ENCODE measurements at places on chromosomes 2 and 18.

DNA sequence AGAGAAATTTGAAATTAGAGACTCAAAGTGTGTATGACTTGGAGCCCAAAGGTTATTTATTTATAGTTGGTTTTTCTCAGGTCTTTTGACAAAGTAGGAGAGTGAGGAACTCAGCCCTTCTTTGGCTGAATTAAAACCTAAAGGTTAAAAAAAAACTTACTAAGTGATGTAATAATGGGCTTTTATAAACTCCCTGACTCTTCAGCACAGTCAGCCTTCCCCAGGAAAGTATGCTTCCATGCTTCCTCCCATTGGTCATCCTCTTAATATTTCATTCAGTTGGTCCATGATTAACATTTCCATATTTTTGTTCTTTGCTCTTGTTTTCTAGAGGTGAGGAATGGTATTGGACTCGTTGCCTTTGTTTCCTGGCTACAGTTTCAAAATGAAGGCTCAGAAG, 7.2 kb downstream of the ARPC2 start:
- no peak for DNase-seq

DNA sequence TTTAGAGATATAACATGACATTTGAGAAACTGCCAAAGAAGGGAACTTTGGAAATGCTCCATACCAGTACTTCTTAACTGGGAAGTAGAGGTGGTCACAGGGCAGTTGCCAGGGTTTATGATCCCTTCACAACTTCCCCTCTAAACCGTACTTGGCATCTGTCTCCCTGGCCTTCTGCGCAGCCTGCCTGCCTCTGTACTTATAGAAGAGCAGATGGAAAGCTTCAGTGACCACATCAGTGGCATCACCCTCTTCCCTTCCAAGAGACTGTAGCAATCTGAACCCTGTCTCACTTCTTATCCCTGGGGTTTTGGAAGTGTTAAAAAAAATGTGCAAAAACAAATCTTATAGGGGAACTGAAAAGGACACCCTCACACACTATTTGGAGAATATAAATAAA, 64.1 kb downstream of the EIF2AK3 start:
- no peak for DNase-seq

- DNase-seq, result peak; percentile 30
Measured at GRCh38 chr18:50161597-50162205, 33.2 kb downstream of the MYO5B start.

GRCh38 chr2:182259629-182260150, 167.1 kb downstream of the PDE1A start:
- DNase-seq, result no peak

DNA sequence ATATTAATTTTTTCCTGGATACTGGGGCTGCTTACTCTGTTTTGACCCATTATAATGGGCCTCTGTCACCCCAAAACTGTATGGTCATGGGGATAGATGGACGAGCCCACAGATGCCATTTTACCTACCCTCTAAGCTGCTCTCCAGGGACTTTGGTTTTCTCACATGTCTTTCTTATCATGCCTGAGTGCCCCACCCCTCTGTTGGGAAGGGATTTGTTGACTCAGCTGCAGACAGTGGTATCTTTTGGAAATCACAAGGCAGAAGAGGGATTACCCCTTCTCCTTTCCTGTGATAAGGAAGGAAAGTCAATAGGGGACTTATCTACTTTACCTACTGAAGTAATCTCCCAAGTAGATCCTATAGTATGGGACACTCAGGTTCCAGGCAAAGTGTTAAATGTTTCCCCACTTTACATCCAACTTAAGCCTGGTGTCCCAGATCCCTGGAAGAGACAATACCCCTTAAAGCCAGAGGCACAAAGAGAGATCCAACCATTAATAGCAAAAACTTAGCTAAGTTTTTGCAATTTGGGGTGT, 182.7 kb downstream of the RNF152 start:
- DNase-seq, result no peak

GRCh38 chr2:73070643-73071359, 711 bp downstream of the SFXN5 start:
- DNase-seq, result peak; percentile 62

DNA sequence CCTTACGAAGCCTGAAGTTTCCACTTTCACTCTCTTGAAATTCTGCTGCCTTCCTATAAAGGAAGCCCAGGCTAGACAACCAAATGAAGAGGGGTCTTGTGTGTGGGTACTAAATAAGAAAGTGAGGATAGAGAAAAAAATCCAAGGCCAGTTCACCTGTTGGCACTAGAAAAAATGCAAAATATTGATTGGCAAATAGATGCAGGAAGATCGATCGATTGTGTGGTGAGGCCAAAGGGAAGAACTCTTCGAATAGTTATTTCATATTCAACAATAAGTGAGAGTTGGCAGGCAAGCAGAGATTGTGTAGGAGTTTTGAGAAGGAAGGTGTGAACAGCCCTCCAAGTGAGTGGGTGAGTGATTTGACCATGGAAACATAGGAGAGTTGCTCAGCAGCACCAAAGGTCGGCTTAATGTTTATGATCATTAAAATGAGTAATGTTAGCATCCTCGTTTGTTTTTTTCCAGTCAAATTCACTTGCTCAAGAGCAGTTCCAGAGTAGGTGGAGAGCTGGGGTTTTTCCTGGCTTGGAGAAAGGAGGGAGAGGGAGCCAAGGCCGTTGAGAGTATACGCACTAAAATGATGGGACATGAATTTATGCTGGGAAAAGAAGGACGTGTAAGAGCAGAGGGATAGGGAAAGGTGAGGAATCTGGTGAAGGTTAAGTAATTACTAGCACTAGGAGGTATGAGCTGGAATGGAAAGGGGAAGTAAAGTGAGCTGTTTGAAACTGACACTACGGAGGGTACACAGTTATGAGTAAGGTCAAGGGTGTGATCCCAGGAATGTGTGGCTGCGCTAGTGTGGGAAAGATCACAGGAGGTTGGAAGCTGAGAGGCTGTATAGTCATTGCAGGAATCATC, 1.1 kb upstream of the NAPG start:
- peak; percentile 36 for DNase-seq

GRCh38 chr2:56801770-56802169, 618.0 kb downstream of the CCDC85A start:
- no peak for DNase-seq

DNA sequence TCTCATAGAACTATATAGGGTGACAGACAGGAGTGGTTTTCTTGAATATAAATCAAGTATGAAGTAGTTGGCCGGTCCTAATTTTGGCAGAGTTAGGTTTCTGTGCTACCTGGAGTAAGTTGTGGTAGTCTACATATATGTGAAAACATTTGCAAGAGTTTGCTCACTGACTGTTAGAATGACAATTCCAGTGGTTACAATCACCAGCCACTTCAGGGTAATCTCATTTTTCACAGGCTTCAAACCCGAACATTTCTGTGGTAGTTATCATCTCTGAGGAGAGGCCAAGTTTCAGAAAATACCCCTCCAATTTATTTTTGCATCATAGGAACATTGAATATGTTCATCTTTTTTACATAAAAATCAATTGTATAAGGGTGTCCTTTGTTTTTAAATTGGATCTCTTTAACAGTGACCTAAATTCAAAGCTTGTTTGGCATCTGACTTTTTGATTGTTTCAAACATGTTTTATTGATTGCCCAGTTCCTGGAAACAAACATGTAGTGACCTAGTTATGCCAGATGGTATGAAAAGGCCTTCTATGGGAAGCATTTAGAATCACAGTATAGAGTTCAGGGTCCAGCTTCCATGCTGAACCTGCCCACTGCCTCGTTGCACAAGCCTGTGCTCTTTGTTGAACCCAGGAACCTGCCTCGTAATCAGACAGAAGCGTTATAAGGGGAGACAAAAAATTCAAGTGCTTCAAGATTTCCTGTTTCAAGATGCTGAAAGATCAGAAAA, 250.6 kb downstream of the LTBP1 start:
- no peak for DNase-seq

- no peak for DNase-seq
Measured at GRCh38 chr18:79544386-79544963, 135.1 kb upstream of the CTDP1 start.

DNA sequence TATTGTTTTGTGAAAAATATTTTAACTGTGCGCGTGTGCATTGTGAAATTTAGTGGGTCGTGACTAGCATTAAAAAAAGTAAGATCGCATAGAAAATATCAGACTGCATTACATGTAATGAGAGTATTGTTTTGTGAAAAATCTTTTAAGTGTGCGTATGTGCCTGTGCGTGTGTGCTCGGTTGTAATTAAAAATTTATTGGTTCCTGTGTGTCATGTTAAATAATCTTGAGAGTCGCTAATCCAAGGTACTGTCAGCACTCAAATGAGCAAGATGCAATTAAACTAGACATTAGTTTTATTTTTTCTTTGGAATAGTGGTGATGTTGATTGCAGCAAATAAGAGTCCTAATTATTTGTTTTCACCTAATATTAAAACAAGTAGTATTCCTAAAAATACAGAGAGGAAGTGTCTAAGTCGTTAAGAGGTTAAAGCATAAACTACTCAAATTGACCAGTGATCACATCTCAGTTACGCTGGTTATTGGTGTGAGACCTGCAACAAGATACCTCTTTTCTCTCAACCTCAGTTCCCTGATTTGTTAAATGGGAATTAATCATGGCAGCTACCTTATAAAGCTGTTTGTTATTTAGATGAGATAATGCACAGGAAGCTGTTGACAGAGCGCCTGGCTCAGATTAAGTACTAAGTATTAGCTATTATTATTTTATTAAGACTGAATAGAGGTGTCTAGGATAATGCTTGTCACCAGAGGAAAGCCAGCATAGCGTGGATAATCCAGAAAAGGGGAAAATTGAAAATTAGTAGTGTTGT, 1.9 kb downstream of the ZDBF2 start:
- no peak for DNase-seq

- DNase-seq, result no peak
Measured at GRCh38 chr2:15511686-15512085, 49.4 kb downstream of the NBAS start.

DNA sequence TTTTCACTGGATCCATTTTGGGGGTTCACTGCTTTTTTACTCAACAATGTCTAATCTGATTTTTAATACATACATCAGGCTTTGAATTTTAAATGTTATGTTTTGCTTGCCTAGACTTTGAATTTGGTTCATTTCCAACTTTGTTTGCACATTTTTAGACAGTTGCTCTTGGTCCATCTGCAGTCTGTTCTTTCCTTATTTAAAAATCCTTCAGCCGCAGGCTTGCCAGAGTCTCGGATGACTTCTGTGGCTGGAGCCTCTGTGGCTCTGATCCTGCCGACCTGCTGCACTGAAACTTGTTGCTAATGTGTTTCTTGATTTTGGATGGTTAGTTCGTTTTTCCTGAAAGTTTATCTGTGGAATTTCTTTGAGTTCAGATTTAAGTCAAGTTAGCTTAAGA, 172.0 kb upstream of the ALKAL2 start:
- DNase-seq, result no peak

DNA sequence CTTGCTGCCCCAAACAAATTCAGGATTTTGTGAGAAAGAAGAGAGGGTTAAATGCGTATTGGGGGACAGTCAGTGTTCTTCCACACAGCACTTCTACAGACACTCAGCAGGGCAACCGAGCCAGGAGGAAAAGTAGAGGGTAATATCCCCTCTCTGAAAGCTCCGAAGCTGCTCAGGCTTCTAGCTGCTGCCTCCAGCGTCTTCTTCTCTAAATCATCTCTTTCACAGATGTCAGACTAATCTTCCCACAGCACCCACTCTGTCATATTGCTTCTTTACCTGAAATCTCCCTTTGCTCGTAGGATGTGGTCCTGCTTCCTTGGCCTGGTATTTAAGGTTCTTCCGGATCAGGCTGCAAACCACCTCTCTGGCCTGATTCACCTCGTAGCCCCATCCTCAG, 117.6 kb upstream of the HAAO start:
- no peak for DNase-seq

- peak; percentile 27 for DNase-seq
Measured at GRCh38 chr2:29522951-29523669, 398.3 kb downstream of the ALK start.

- DNase-seq, result no peak
Measured at GRCh38 chr2:118508282-118508681, 339.2 kb downstream of the EN1 start.

DNA sequence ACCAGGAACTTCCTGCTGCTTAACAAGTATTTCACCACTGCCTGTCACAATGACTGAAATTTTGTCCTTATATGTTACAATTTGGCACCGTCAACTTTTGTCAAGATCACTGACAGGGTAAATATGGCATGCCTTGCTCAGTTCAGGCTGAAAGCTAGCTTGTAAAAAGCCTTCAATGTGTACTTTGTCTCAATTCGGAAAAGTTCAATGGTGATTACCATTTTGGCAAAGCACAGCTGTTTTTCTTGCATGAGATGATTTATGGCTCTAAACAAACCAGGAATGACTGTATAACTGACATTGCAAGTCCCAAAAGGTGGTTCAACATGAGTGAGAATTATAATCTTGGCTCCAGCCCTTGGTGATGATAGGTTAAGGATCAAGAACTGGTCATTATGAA, 1255.2 kb downstream of the CNTNAP5 start:
- DNase-seq, result no peak

DNA sequence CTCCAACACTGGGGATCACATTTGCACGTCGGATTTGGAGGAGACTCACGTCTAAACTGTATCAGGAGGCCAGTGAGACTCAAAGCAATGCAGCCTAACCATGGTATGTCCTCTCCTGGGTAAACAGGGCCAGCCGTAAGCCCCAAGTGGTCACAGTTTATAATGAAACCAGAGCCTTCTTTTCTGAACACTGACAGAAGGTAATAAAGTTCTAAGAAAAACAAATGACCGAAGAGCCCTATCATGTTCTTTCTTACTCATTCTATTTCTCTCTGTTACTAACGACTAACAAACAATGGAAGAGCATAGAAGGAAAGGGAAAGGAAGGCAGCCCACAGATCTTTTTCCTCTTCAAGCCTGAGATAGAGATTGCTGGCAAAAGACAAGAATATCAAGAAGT, 796.8 kb upstream of the SOX11 start:
- no peak for DNase-seq

DNA sequence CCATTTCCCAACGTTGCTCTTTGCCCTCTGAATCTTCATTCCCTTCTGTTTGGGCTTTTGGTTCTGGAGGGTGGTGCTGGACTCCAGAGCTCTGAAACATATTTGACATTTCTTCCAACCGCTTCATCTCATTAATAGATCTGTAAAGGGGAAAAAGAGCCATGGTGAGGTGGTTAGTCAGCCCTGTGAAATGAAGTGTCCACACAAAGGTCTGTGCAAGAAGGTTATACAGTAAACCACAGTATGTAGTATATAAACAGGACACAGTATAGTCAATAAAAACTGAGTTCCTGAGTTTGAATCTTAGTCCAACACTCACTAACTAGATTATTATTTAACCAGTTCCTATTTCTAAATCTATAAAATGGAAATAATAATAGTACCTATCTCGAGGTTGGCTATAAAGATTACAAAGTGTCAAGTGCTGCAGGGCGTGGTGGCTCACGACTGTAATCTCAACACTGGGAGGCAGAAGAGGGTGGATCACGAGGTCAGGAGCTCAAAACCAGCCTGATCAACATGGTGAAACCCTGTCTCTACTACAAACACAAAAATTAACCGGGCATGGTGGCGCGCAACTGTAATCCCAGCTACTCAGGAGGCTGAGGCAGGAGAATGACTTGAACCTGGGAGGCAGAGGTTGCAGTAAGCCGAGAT, 13.1 kb downstream of the STARD7 start:
- DNase-seq, result no peak
